Left lung (tissue), 14 donors: ENCODE measurements at places on chromosomes 16 and 17. TPM values are rescaled to one million over a fixed set of nuclear protein-coding genes. Genes with fewer than 3 reads are reported as not detected.

DNA sequence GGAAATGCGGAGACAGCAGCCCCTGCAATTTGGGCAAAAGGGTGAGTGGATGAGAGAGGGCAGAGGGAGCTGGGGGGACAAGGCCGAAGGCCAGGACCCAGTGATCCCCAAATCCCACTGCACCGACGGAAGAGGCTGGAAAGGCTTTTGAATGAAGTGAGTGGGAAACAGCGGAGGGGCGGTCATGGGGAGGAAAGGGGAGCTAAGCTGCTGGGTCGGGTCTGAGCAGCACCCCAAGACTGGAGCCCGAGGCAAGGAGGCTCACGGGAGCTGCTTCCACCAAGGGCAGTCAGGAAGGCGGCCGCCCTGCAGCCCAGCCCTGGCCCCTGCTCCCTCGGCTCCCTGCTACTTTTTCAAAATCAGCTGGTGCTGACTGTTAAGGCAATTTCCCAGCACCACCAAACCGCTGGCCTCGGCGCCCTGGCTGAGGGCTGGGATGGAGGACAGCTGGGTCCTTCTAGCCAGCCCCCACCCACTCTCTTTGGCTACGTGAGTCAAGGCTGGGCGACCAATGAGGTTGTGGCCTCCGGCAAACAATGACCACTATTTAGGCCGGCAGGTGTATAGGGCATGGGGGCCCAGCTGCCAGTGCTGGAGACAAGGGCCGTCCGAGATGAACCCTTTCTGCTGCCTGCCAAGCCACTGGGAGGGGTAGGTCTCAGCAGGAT is 507 bp downstream of the SERPINF1 start:
- no peak for DNase-seq

DNA sequence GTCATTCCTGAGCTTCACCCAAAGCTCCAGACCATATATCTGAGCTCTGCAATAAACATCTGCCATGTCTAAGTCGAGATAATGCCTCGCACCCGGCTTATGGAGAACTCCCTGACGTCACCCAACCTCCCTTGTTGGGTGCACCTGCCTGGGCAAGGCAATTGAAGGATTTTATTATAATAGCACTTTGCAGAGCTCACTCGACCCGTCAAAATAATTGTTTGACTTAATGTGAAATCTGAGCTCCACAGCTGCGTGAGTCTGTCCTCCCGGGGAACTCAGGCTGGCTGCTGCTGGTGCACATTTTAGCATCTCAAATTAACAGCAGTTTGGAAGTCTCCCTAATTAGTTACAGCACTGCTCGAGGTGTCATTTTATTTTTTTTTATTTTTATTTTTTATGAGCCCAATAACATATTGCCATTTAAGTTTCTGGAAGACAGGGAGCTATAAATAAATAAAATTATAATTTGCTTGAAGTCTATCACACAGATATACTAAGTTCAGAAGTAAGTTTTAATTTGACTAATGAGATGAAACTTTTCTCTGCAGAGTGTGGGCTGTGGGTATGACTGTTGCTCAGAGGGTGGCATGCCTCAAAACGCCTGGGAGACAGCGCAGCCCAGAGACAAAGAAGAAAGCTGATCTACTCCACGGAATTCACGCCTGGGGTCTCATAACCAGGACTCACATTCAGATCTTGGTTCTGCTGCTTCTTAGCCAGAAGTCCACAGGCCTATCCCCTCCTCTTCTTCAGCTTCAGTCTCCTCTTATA is 401.4 kb upstream of the C16orf82 start:
- DNase-seq = no peak

GPR139 gene
- not detected for polyA plus RNA-seq

PMFBP1 gene
- 6.2 TPM for polyA plus RNA-seq

PARD6A gene
- 1.6 TPM for polyA plus RNA-seq
